ENCODE measurements at places on chromosomes 2 and 18.

DNA sequence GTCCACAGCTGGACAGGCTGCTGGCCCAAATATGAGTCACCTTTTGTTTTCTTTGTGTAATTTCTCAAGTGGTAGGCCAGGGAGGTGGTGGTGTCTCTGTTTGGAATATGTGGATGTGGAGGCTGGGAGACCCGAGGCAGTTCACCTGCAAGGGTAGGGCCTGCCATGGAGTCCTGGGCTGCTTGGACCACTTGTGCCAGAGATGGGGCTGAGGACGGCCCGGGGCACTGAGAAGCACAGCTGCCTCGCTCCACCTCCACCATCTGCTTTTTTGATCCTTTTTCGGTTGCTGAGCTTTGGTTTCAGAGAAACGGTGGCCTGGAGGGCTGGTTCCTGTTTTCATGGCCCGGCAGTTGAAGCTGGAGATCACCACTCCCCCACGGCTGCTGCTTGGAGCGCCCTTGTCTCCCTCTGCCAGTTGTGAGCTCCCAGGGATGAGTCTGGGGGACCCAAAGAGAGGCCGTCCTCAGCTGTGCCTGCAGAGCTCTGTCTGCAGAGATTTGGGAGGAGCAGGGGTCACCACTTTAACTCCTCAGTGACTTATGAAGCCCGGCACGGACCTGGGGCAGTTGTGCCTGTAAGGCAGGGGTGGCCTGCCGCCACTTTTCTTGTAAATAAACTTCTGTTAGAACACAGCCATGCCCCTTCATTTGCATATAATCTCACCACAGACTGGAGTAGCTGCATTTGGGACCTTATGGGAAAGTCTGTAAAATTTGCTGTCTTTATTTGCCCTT, 67.6 kb upstream of the MCFD2 start:
- DNase-seq, result no peak

GRCh38 chr18:12315911-12316310, 7.9 kb downstream of the TUBB6 start:
- no peak for DNase-seq

GRCh38 chr2:233807215-233807865, 29.2 kb downstream of the MROH2A start:
- DNase-seq, result no peak

DNA sequence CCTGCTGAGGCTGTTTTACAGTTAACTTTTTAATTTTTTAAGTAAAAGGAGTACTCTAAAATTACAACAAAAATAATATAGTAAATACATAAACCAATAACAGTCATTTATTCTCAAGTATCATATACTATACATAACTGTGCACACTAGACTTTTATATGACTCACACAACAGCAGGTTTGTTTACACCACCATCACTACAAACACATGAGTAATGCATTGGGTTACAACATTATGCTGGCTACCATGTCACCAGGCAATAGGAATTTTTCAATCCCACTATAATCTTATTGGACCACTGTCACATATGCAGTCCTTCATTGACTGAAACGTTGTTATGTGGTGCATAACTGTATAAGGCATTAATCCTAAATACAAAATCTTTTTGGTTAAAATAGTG, 42.5 kb downstream of the RASGRP3 start:
- no peak for DNase-seq

DNA sequence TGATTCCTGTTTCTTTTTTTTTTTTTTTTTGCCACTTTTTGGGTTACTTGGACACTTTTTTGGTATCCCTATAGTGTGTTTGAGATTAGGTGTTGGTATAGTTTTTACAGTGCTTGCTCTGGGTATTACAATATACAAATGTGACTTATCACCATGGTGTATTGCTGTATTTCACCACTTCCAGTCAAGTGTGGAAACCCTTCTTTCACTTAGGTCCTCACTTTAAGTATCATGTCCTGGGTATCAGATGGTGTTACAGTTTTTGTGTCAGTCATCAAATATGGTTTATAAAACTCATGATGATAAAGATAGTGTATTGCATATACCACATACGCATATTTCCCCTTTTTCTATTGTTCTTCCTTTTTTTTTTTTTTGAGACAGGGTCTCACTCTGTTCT, 1.8 kb downstream of the ATP9B start:
- no peak for DNase-seq

All from activated naive CD4-positive, alpha-beta T cell treated with anti-CD3 and anti-CD28 coated beads for 36 hours (primary cell).